NCI-H1694 treated with DMSO at 0.1 percent for 48 hours (cell line): ENCODE measurements at places on chromosomes 6 and 20.
A peak's percentile ranks its signal among the peaks of the same experiment; 100 is the strongest.

- no peak for DNase-seq
Measured at GRCh38 chr6:117906507-117906957, 532 bp upstream of the SLC35F1 start.

GRCh38 chr6:91731939-91732338, 1145.1 kb upstream of the MAP3K7 start:
- DNase-seq, result no peak

GRCh38 chr6:1868561-1869261, 259.0 kb downstream of the FOXC1 start:
- DNase-seq, result no peak

GRCh38 chr6:92779746-92780145, 639.6 kb downstream of the EPHA7 start:
- peak; percentile 15 for DNase-seq

GRCh38 chr6:122068291-122068769, 331.1 kb upstream of the HSF2 start:
- no peak for DNase-seq

GRCh38 chr20:61582196-61582923, 330.3 kb downstream of the CDH4 start:
- no peak for DNase-seq

DNA sequence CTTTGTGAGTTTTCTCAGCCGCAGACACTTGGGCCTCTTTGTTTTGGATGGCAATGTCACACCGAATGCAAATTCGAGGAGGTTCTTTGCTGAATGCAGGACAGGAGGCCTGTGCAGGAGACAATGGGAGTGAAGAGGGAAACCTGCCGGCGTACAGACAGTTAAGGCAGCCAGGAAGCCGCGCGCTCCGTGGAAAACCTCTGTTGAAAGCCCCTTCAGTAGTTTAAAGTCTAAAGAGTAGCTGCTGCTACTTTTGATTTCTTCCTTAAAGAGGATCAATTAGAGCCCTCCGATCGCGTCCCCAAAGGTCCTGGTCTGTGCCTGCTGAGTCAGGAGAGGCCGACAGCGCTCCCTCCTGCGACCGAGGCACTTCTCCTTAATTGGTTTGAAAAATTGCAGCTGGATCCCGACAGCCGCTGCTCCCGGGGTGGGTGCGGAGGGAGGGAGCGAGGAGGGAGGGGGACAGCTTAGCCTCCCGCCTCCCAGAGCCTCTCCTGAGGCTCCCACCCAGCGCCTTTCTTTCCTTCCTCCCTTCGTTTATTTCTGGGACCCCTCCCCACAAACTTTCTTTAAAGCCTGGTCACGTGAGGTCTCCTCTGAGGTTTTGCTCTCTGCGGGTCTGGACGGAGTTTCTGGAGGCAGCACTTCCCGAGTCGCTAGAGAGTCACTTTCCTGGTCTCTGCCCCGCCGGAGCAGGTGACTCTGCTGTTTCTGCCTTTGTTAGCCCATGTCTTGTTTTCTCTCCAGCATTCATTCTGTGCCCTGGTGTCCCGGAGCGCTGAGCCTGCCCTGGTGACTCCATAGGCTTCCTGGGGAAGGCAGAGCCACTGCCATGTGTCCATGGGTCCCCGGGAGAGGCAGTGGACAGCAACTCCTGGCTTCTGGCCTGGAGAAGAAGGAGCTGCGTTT, 22.3 kb upstream of the RPP40 start:
- DNase-seq, result no peak

GRCh38 chr20:50992733-50993457, 30.0 kb downstream of the KCNG1 start:
- DNase-seq, result peak; percentile 67

GRCh38 chr20:62740286-62741141, 31.9 kb downstream of the NTSR1 start:
- DNase-seq, result no peak

DNA sequence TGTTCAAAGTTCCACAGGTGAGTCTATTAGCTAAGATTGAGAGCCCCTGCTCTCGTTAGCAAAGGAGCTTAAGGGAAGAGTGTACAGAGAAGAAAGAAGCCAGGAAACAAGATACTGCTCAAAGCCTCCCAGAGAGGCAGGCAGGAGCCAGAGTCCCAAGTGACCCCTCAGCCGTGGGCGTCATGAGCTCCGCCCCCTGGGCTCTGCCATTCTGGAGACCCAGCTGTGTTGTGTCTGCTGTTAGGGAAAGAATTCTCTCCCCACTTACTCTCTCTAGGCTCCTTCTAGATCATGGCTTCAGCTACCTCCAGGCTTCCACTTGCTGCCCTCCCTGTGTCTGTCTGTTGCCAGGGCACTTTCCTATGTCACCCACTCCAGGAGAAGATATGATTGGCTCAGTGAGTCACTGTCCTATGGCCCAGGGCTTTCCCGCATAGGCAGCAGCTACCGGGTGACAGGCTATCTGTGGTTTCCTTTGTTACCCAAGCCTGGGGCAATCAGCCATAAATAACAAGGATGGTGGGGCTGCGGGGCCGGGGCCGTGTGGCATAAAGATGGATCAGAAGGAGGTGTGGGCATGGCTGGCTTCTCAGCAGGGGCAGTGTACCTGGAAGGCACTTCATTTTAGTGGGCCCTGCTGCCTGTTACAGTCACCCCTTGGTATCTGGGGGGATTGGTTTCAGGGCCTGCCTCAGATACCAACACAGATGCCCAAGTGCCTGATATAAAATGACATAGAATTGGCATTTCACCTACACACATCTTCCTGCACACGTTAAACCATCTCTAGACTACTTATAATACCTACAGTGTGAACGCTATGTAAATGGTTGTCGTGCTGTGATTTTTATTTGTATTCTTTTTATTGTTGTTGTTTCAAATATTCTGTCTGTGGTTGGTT, 118.9 kb downstream of the ARMC2 start:
- no peak for DNase-seq

GRCh38 chr6:98843271-98844243, 9.2 kb downstream of the POU3F2 start:
- DNase-seq, result no peak

DNA sequence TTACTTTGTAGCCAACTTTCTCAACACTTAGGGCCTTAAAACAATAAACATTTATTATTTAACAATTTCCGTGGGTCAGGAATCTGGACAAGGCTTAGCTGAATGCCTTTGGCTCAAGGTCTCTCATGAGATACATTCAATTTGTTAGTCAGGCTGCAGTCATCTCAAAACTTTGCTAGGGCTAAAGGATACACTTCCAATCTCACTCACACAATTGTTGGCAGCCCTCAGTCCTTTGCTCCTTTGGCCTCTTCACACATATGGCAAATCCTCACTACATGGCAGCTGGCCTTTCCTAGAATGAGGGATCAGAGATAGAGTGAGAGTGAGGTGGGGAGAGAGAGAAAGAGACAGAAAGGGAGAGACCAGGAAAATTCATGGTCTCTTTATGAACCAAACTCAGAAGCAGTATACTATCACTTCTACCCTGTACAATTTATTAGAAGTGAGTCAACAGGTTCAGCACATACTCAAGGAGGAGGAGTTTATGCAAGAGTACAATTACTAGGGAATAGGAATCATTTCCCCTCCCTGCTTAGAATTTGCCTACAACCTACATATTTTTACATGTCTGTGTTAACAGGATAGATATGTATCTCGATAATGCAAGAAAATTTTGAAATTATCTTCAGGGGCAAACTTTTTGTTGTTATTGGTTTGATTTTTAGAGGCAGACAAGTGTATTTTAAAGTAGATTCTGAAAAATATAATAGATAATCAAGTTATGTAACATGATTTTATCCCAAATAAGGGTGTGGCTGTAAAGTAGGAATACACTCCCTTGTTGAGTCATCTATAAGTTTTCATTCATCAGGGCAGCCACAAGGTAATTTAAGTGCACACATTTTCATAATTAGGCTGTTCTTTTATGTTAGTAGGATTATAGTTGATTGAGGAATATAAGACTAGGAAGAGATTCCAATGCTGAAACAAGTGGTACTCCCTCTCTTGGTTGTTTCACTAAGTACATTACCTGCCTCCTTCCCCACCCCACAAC, 85.9 kb upstream of the HMGCLL1 start:
- DNase-seq, result no peak

GRCh38 chr6:149323353-149323752, 5.8 kb downstream of the TAB2 start:
- DNase-seq, result no peak

GRCh38 chr6:41638935-41639808, 904 bp downstream of the MDFI start:
- DNase-seq, result no peak

GRCh38 chr6:38261626-38262025, 378.1 kb downstream of the BTBD9 start:
- DNase-seq, result no peak
